Activated CD4-positive, CD25-positive, alpha-beta regulatory T cell treated with anti-CD3 and anti-CD28 coated beads, Interleukin-2, amount 50 U/mL, for 24 hours (primary cell): ENCODE measurements at places on chromosomes 3 and 15.

- ATAC-seq: no peak
These were observed 124.8 kb upstream of the GOLIM4 start for GRCh38 chr3:168220556-168220955.

- no peak for ATAC-seq
These were observed 204.0 kb upstream of the WNT5A start for GRCh38 chr3:55691141-55691540.

- ATAC-seq: no peak
These were observed 12.4 kb upstream of the SPG11 start for GRCh38 chr15:44675911-44676310.

DNA sequence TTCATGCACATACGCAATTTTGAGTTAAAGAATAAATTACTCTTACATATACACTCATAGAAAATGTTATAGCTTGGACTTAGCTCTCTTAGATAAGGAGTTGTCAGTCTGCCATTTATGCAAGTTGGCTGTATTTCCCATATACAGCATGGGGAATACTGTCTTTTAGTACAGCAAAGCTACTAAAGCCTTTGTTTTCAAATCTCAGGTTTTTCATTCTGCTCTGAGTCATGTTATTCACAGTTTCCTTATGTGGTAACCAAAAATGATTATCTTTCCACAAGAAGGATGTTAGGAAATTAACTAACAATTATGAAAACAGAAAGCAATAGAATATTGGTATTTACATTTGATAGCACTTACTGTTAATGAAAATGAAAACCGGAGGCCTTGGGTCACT is 4.3 kb upstream of the TIPARP start:
- no peak for ATAC-seq

- ATAC-seq: no peak
These were observed 500.1 kb downstream of the PYDC2 start for GRCh38 chr3:191961022-191961421.

DNA sequence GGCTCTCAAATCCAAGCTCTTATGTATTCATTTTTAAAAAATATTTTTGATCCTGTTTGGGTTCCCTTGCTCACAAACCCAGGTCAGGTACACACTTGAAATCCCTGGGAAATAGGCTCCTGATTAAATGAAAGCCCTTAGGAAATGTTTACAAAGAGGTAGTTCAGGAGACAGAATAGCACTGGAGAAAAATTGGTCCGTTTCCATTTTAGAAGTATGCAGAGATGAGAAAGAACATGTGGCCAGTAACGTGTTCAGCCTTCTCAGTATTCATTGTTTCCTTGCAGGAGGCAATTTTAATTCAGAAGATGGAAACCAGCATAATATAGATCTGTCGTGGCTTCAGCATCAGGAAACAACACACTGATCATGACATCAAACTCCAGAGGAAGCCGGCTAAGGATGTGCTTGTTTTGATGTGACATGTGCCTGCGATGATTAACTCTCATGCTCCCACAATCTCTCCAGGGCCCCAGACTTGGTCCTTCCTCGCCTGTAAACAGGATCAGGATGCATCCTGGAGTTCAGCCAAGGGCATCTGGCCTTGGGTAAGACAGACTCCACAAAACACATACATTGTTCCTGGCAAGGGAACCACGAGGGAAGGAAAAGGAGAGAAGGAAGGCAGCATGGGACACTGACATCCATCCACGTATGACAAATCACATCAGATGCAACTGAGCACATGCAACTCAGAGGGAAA is 350.5 kb upstream of the THBS1 start:
- ATAC-seq: no peak

- no peak for ATAC-seq
These were observed 7.8 kb upstream of the VGLL4 start for GRCh38 chr3:11651477-11651876.

DNA sequence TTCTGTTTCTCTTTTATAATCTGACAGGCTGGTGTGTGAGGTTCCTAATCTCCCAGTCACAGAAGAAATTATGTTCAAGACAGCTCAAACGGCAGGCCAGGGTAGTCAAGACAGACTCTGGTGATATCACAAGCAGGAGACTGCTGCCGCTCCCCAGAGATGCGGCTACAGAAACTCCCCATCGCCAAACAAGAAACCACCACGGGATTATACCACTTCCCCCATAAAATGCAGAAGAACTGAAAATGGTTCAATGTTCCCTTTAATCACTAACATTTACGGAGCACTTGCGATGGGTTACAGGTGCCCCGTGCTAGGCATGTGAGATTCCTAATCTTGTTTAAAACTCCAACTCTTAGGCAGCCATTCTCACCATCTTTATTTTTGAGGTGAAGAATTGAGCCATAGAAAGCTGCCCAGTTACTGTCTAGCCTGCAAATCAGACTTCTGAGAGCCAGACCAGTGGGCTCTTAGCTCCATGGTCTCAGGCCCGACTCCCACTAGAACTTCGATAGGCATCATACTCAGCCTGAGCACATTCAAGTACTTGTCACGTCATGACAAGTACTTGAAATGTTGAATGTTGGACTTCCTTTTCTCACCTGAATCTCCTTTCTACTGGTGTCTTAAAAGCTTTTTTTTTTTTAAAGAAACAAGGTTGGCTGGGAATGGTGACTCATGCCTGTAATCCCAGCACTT is 58.4 kb downstream of the TBC1D2B start:
- ATAC-seq: no peak

DNA sequence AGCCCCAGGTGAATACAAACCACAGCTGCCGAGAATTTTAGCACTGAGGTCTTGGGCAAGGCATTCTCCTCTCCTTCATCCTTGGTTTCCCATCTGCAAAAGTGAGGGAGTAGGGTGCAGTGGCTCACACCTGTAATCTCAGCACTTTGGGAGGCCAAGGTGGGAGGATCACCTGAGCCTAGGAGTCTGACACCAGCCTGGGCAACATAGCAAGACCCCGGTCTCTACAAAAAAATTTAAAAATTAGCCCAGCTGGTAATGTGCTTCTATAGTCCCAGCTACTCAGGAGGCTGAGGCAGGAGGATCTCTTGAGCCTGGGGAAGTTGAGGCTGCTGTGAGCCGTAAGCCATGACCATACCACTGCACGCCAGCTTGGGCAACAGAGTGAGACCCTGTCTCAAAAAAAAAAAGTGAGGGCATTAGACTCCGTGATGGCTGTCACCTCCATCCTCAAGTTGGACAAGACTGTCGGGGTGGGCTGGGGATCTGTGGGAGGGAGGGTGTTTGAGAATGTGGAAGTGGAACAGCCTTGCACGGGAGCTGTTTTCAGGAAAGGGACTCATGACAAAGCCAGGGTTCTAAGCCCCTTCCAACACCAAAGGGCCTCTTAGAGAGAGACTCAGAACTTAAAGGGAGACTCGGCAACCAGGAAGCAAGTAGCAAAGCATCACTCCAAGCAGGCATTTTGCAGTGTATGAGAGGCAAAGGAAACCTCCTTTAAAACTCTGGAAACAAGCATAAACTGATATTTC is 46.0 kb upstream of the FURIN start:
- ATAC-seq: no peak

GRCh38 chr3:143951351-143951971 is 20.2 kb upstream of the DIPK2A start:
- ATAC-seq: no peak

- ATAC-seq: no peak
These were observed 62.0 kb upstream of the NSMCE3 start for GRCh38 chr15:29331669-29332068.

- ATAC-seq: no peak
These were observed 29.8 kb downstream of the GOLGA8S start for GRCh38 chr15:23384371-23384770.

DNA sequence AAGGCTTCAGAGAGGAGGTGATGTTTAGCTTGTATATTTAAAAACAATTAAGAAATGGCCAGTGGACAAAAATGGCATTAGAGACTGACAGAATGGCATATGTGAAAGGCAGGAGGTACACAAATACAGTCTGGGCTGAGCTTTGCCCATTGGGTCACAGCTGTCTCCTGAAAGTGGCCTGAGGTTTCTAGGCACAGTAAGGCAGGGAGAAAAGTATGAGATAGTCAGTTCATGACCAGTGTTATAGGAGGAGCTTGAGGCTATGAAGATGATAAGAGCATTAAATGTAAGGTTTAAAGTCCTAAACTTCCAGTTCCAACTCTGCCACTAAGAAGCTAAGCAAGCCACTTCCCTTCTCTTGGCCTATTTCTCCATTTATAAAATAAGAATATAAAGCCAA is 111.2 kb upstream of the SETMAR start:
- ATAC-seq: no peak

DNA sequence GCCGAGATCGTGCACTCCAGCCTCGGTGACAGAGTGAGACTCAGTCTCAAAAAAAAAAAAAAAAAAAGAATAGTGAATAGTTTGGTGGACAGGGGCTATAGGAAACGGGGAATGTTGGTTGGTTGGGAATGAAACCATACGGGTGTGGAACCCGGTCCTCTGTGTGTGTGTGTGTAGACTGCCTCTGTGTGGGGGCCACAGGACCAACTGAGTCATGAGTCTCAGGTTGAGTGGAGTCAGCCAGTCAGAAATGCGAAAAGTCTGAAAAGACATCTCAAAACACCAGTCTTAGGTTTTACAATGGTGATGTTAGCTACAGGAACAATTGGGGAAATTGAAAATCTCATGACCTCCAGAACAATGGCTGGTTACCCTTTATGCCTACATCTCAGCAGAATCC is 44.5 kb downstream of the ZDHHC19 start:
- ATAC-seq: peak; percentile 85

DNA sequence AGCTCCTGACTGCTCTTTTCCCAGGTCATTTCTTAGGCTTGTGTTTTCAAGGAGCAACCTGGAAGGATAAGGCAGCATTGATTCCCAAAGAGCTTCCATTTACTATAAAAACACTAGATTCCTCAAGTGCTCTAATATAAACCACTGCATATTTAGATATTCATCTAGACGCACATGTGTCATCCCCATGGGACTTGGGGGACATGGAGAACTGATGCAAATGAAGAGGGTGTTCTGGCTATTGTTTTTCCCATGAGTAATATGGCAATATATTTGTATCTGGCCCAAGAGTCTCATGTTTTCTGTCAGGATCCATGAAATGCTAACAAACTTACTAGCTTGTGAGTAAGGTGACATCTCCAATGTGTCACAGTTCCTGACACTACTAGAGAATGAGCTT is 31.3 kb downstream of the HACD2 start:
- ATAC-seq: no peak

DNA sequence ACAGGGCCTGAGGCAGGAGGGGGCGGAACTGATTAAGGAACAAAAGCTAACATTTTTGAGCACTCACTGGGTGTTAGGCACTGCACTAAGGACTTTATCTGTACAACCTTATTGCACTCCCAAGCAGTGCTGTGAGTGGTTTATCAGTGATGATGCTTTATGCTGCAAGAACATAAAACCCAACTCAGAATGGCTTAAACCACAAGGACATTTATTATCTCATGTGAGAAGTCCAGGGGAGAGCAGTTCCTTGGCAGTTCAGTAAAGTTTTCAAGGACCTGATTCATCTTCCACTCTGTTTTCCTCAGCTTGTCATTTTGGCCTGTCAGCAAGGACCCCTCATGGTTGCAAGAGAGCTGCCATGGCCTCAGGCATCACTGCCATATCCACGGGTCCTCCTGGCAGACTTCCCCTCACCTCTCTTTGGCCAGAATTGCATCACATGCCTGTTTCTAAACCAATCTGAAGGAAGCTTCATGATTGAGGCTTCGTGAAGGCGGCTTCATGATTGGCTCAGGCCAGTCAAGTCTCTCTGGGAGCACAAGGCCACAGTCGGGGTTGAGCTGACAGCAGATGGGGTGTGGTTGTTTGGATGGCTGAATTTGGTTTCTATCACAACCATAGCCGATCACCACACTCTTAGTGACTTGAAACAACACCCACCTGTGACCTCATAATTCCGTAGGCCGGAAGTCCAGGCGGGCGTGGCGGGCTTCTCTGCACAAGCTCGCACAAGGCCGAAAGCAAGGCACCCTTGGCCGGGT is 15.8 kb downstream of the EFCC1 start:
- no peak for ATAC-seq
